ENCODE measurements at places on chromosomes 13 and 19.

DNA sequence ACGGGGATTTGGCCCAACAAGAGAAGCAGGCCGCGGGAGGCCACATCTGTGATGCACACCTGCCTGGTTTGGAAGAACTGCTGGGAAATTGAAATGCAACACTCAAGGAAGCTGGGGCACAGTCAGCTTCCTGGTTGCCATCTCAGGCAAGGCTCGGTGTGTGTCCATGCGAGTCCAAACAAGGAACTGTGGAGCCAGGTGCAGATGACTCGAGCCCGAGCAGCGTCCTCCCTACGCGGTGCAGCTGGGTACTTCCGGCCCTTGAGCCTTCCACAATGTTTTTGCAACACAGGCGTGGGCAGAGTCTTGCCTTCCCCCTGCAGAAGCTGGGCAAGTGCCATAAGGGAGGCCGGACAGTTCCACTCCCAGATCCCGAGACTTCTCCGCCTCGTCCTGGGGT, 94.6 kb downstream of the CRYL1 start:
- DNase-seq: no peak

GRCh38 chr13:114032126-114032799, 58.4 kb upstream of the C13orf46 start:
- DNase-seq: no peak

DNA sequence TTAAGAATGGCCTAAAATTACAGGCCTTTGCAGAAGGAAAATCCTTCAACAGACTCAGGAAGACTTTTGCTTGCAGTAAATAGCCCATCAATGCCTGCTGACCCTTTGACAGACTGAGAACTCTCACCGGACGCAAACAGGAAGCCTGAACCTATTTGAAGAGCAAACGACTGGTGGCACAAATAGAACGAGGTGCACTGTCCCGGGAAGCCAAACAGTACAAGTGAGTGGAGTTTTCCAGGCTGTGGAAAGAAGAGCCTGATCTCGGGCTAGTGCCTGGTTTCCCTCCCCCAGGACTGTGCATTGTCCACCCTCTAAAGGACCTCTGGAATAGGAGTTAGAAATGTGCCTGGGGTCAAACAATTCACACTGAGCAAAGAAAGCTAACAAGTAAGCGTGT, 165.5 kb downstream of the FGF14 start:
- peak; percentile 29 for DNase-seq

DNA sequence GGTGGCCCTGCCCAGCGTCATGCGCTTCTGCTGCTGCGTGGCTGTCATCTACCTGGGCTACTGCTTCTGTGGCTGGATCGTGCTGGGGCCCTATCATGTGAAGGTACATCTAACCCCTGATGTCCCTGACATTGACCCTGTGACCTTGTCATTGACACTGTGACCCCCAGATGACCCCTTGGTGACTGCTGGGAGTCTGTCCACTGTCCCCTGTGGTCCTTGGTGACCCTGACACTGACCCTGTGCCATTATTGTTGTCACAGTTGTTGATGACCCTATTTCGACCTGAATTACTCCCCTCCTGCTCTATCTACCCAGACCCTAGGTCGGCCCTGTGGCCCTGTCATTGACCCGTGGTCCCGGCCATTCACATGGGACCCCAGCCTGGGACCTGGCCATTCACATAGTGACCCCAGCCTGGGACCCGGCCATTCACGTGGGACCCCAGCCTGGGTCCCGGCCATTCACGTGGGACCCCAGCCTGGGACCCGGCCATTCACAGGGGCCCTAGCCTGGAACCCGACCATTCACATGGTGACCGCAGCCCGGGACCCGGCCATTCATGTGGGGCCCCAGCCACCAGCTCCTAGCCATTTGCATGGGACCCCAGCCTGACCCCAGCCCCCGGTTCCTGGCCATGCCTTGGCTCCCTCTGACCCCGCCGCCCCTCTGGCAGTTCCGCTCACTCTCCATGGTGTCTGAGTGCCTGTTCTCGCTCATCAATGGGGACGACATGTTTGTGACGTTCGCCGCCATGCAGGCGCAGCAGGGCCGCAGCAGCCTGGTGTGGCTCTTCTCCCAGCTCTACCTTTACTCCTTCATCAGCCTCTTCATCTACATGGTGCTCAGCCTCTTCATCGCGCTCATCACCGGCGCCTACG, 5.7 kb upstream of the PNPLA6 start:
- no peak for DNase-seq

GRCh38 chr13:106772006-106772601, 204.2 kb upstream of the ARGLU1 start:
- no peak for DNase-seq

DNA sequence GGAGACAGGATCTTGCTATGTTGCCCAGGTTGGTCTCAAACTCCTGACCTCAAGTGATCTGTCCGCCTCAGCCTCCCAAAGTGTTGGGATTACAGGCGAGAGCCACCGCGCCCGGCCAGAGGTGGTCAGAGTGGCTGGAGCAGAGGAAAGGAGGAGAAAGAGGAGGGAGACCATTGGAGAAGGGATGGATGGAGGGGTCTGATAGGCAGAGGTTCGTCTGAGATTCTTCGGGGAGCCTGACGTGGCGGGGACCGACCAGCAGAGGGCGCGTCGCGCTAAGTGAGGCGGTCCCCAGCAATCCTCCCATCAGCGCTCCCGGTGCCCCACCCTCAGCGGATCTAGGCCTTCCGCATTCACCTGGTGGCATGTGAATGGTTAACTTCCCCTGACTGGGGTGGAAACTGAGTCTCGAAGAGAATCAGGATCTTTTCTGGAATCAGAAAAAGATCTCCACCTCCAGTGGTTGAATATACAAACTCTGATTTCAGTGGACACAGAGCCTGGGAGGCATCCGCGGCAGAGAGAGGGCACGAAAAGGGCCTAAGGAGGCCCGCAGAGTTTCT, 8.8 kb downstream of the GTPBP3 start:
- DNase-seq: no peak

DNA sequence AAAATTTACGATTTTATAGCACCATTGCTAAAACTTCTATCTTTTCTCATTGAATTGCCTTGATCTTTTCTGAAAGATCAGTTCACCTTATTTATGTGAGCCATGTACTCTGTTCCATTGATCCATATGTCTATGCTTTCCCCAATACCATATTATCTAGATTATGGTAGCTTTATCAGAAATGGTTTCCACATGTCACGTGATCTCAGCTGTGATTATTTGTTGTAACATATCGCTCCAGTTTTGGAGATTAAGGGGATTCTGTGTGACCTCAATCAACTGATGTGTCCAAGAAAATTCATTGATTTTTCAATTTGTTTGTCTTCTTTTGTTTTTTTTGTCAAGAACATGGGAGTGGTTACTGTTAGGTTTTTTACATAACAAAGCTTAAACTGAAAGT, 1114.5 kb upstream of the ATXN8OS start:
- DNase-seq: no peak

DNA sequence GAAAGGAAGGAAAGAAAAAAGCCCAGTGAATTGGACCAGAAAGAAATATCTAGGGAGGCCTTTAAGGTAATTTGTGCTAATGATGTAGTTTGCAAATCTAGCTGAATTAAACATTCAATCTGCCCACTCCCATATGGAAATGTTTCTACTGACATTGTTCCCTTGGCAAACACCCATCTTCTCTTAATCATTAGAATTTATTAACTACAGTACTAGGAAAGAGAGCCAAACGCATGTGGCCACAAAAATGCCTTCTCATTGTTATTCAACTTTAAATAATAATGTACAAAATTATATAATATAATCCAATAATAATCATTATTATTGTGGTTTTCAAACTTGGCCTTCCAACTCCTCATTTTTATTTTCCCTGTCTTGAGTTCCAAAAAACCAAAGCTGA, 234.7 kb downstream of the NHLRC3 start:
- no peak for DNase-seq

DNA sequence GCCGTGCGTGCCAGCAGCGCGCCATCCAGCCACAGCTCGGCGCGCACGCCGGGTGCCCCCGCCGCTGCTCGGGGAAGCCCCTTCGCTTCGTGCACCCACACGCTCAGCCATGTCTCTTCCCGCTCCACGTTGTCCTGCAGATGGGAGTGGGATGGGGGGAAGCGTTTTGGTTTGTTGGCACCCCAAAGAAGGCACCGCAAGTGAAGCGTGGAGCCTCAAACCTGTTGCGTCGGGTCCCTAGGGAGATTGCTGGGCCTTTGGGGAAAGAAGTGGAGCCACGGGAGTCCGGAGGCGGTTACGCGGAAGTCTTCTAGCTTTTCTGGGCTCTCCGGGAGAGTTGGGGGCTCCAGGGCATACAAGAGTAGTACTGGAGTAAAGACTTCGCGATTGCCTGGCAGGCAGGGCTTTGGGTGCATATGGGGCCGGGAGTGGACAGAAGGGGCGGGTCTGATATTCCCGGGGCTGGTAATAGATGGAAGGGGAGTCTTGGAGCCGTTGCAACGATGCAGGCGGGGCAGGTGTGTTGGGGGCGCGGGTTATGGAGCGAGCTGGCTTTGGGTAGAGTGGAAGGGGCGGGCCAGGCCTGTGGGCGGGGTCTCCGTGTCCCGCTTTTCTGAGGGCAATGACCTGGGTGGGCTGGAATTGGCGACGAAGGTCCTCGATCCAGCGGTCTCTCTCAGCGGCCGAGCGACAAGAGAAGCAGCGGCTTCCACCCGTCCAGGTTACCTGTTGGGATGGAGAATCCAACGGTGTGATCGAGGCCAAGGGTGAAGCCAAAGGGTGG, 6.5 kb downstream of the RASAL3 start:
- no peak for DNase-seq

DNA sequence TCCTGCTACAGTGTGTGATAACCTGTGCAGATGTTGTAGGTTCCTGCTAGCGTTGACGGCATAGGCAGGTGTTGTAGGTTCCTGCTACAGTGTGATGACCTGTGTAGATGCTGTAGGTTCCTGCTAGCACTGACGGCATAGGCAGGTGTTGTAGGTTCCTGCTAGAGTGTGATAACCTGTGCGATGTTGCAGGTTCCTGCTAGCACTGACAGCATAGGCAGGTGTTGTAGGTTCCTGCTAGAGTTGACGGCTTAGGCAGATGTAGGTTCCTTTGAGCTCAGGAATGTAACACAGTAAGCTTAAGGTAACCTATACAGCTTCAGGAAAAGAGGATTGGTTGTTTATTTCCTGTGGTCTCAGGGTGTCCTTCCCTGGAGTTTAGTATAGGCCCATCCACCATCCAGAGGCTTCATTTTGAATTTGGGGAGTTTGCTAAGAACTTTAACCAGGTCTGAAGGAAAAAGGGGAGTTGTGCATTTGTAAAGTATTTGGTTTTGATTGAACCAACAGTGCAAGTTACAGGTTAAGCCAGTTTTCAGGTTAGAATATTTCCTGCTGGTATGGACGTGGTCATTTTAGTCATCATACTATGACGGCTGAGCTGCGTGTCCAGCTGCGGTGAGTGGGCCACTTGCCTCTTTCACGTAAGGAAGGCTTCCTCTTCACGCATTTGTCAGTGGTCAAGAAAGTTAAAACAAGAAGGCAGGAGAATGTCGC, 53.8 kb downstream of the ATP11A start:
- DNase-seq: no peak

GRCh38 chr19:43754253-43754502, 584 bp downstream of the SMG9 start:
- no peak for DNase-seq

GRCh38 chr19:45440873-45441654, 17.3 kb upstream of the ERCC1 start:
- no peak for DNase-seq

- no peak for DNase-seq
Observed at GRCh38 chr19:30373593-30373992, 1.4 kb downstream of the ZNF536 start.

DNA sequence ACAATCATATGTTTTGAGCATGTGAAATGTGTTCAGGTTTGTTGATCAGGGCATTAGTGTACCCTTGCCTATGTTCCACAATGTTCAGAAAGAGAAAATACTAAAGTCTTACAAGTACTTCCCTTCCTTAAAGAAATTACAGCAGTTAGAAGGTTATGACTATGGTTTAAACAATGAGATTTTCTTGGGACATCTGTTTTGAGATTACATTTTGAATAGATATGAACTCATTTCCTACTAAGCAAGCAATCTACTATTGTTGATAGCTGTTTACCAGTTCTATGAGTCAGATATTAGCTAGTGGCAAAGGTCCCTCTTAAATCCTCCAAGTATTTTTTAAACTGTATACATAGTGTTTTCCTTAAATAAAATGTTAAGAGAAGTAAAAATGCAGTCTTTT, 241.3 kb downstream of the DACH1 start:
- no peak for DNase-seq

- no peak for DNase-seq
Observed at GRCh38 chr19:49758292-49758691, 4.8 kb downstream of the TSKS start.

DNA sequence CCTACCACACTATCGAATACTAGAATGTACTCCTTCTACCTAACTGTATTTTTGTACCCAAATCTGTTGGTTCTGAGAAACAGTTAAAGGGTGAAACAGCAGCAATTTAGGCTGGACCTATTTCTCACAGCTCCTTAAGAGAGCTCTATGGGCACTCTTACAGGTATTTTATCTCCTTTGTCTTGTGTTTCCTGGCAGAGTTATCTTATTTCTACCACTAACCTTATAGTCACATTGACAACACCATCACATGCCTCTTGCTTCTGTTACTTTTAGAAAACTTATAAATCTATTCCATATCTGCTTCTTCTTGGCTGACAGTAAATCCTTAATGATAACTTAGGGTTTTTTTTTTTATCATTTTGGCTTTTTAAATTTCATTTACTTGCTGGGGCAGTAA, 130.7 kb downstream of the MYO16 start:
- no peak for DNase-seq

DNA sequence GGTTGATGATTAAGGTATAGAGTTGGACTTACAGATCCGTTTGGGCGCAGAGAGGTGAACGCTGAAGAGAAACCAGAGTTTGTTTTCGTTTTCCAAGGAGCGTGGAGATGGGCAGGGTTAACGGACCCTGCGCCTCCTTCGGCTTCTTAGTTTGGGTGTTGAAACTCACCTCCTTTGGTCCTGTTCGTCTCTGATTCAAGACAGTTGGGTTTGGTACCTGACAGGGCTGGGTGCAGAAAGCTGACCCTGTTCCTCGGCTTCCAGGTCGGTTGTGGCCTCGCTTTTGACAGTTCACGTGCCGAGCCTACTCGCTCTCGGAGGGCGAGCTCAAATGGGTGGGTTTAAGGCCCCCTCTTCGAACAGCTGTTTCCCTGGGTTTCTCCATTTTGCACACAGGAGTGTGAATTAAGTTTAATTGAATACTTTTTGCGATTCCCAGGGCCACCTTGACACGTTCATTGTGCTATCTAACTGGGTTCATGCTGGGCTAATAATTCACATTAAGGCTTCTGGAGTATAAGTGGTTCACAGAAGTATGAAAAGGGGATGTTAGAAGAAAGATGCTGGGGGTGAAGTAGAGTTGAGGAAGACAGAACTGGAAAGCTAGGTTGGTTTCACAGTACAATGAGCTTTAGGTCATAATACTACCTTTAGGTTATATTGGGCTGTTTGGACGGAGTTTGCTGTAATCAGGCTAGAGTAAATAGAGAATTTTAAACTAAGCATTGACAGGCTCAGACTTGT, 638 bp downstream of the USPL1 start:
- DNase-seq: peak; percentile 34

- peak; percentile 86 for DNase-seq
Observed at GRCh38 chr13:44218501-44219240, 155.0 kb upstream of the SERP2 start.

- DNase-seq: no peak
Observed at GRCh38 chr13:48236528-48237353, 3.7 kb downstream of the ITM2B start.

GRCh38 chr13:35704331-35704730, 227.8 kb upstream of the MAB21L1 start:
- DNase-seq: no peak

- DNase-seq: no peak
Observed at GRCh38 chr13:100274942-100275506, 186.1 kb downstream of the PCCA start.

GRCh38 chr19:48887861-48888612, 10.5 kb downstream of the TULP2 start:
- no peak for DNase-seq

GRCh38 chr13:111877906-111878305, 189.0 kb upstream of the SOX1 start:
- no peak for DNase-seq
